Caudate nucleus (tissue), 63 donors: ENCODE measurements at places on chromosomes 2 and 18.

GRCh38 chr2:17661460-17661859 is 92.2 kb downstream of the SMC6 start:
- DNase-seq, result no peak

DNA sequence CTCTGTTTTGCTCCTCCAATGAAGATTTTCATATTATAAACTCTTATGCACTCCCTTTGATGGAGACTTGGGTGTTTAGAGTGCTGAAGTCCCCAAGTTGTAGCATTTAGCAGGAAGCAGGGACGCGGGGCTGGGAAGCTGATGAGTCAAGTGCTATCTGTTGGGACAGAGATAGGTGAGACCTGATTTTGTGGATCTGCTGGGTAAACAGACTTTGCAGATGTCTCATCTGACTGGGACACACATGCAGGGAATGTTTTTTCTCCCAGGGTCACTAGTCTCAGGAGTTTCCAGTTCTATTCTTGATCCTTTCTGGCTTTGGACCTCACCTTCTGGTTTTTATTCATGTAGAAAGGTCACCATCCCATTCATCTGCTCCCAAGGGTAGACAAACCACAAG is 79.7 kb upstream of the ACAA2 start:
- no peak for DNase-seq

DNA sequence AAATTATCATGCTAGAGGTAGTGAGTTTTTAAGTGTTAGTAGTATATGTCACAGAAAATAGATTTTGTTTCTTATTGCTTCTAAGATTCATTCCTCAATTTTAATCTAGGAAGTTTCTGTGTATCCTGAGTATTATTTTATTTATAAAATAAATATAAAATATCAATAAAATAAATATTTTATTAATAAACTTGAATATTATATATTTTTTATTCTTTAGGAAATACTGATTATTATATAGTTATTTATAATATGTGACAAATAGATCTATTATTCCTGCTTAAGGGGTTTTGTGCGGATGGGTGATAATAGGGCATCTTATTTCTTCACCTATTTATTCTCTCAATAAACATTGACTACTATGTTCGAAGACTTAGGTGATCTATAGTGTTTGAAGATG is 191.0 kb downstream of the ZNF407 start:
- DNase-seq, result no peak

- DNase-seq, result no peak
Observed at GRCh38 chr18:37266290-37266689, 299.3 kb downstream of the CELF4 start.

- DNase-seq, result no peak
Observed at GRCh38 chr2:121707344-121707919, 29.2 kb downstream of the NIFK start.

DNA sequence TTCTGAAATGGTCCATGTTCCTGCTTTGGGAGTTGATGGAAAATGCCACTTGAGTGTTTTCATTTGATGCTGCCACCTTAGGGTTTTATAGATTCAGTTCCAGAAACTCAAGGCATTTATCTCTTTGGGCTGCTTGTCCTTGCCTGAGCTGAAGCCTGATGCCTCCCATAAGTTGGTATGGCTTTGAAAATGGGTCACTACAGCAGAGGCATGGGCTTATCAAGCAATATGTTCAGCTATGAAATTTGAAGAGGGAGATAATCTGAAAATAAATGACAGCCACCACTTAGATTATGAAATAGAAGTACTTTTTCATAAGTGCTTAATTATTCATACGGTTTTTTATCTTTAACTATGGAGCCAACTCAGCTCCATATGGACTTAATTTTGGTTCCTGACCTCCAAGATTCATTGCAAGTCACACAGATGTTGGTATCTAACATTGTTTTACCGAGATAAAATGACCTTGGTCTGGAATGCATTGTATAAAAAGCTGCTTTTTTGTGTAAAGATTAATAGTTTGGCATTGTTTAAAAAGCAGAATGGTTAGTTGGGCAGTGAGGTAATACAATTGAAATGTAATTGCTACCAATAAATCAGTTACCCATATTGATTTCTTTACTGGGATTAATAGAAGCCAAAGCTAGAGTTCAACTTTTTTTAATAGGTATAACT is 4.5 kb downstream of the SLC14A1 start:
- no peak for DNase-seq

GRCh38 chr2:127733816-127734537 is 32.7 kb downstream of the SFT2D3 start:
- DNase-seq, result no peak

DNA sequence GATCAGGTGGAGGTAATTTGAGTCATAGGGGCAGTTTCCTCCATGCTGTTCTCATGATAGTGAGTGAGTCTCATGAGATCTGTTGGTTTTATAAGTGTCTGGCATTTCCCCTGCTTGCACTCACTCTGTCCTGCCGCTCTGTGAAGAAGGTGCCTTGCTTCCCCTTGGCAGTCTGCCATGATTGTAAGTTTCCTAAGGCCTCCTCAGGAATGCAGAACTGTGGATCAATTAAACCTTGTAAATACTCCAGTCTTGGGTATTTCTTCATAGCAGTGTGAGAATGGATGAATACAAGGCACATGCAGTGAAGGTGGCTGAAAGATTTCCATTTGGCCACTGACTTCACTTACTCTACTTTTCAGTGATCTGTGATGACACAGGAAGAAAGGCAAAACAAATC is 133.7 kb downstream of the SH3BP4 start:
- DNase-seq, result no peak

- DNase-seq, result peak; percentile 3
Observed at GRCh38 chr2:108377815-108378630, at the start of gene SULT1C4. Gene SULT1C4, plus strand, starts transcription at chr2:108377954. Its CDS starts 384 bp downstream, at chr2:108378338.

DNA sequence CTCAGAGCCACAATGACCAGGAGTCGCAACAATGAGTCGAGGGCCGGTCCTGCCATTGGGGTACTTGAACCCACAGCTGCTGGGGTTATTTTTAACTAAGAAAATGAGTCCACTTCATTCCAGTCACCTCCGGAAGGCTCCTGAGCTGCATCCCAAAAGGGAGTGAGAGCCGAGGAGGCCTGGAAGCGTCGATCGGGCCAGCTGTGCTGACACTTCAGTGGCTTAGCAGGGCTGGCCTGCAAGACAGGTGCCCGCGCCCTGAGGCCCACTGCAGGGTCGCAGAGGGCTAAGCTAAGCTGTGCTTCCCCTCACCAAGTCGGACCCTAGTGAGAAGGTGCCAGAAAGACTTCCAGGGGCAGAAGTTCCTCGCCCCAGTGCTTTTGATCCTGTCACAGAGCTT is 21.1 kb downstream of the TBC1D8 start:
- no peak for DNase-seq

DNA sequence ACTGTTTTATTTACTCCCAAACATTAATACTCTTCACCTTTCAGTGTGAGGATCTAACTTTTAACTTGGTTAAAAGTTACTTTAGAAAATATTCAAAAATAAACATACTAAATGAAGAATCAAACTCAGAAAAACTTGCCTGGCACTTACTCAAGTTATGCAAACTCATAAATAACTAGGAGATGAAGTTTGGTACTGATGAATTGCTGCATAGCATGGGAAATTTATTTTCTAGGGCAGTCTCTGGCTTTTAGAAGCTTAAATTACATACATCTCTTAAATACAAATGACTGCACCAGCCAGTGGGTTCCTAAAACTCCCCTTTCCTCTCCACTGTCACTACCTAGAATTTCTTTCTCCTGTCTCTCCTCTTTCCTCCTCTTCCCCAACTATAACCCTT is 46.7 kb upstream of the CREB1 start:
- DNase-seq, result no peak

DNA sequence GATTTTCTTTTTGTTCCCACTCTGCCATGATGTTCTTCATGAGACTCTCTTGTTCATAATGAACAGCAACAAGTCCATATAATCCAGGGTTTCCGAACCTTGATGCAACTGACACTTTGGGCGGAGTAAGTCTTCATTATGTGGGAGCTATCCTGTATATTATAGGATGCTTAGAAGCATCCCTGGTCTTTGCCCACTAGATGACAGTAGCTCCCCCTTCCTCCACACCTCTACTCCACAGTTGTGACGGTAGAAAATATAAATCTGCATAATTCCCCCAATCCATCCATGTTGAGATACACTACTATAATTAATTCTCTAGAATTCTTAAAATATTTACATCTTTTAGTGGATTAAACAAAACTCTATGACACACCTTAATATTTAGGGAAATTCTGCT is 482.2 kb upstream of the CELF4 start:
- DNase-seq, result no peak

GRCh38 chr18:36856815-36857214 is 27.9 kb downstream of the KIAA1328 start:
- no peak for DNase-seq

DNA sequence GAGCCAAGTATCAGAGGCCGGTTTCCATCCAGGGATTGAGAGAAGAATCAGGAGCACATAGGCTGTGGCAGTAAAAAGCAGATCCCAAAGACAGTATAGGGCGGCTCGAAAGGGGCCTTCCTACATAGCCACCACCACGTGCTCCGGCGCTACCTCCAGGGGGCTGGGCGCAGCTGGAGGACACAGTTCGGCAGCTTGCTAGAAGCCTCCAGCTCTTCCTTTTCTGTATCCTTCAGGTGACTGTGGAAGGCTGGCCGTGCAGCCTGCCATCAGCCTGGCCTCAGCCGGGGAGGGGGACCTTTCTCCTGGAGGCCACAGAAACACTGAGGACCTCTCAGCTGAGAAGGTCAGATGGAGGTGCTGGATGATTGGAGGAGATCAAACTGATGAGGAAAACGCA is 183.6 kb upstream of the GLI2 start:
- no peak for DNase-seq

DNA sequence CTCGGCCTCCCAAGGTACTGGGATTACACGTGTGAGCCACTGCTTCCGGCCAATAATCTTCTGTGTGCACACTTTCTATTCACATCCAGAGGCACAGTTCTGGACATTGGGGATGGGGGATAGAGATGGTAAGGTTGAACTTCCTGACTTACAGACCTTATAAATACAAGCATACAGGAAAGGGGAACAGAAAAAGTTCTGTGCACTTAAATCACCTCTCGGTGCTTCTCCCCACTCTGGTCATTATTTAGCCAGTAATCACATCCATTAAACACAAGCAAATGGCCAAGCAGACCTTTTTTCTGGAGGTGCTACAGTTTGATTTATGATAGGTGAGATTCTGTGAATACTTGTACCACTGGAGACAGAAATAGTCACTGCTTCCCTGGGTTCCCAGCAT is 110.6 kb downstream of the CRIM1 start:
- no peak for DNase-seq

DNA sequence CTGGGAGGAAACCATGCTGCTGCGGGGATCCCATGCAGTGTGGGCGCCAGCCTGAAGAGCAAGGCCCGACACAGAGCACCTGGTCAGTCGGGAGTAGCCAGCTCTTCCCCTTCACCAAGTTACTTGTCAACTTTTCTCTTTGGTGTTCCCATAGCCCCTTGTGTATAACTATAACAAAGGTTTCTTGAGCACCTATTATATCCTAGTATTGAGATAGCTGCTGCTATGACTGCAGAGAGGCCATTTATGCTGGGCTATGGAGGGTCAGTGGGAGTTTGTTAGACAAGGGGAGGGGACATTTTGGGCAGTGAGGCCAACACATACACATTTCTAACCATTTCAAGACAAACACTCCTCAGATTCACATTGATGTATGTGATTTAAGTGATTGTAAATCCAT is 10.8 kb downstream of the HK2 start:
- no peak for DNase-seq

DNA sequence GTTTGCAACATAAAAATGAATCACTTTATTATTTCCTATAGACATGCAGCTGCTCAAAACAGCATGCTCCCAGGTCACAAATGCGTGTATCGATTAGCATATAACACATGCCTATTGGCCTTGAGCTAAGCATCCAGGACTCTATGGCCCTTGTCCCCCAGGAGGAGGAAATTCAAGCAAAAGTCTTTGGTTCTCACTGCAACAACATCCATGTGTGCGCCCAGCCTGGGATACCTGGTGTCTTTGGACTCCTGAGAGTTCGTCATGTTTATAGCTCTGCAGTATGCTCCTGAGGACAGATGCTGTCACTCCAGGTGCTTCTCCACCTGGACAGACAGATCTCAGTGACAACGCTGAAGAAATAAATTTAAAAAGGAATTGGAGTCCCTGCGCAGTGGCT is 284.6 kb downstream of the PHLPP1 start:
- DNase-seq, result no peak

DNA sequence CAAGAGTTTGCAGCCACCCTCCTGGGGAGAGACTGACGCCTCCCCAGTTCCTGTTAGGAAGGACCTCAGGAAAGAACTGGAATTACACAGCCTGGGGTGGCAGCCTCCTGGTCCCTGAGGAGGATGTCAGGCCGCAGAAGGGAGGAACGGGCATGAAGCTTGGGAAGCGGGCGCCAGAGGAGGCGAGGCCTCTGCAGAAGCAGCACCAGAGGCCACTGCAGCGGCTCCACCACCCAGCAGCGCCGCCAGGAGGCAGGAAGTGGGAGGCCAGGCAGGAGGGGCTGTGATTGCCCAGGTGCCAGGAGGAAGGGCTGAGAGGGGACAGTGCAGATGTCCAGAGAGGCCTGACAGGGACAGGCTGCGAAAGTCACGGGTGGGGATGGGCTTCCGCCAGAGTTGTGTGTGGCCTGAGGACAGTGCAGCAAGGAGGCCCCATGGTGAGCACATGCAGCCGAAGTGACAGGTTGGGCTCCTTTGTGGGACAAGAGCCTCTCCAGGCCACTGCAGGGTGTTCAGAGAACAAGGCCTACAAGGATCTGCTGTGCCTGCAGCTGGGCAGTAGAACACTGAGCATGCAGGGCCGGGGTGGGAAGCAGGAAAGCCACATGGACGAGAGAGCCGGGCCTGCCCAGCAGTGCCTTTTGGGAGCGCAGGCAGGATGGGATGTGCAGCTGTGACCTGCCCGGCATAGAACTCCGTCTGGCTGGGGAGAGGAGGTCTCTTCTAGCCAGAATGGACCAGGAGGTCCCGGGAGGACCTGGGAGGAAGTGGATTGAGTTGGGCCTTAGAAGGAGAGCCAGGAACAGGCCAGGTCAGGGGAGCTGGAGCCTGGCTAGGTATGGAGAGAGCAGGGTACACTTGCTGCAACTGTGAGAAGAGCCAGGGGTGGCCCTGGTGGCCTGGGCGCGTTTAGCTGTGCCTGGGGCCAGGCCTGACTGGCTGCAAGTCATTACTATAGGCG is 39.1 kb upstream of the ALPP start:
- DNase-seq, result no peak

- DNase-seq, result no peak
Observed at GRCh38 chr18:68354176-68354575, 360.7 kb downstream of the TMX3 start.

- no peak for DNase-seq
Observed at GRCh38 chr18:25590456-25590855, 238.5 kb upstream of the ZNF521 start.

- DNase-seq, result peak; percentile 41
Observed at GRCh38 chr2:207227062-207227748, 61.5 kb upstream of the KLF7 start.
